ENCODE measurements at places on chromosomes 16 and 17. TPM values are rescaled to one million over a fixed set of nuclear protein-coding genes. Genes with fewer than 3 reads are reported as not detected.

ZPBP2 gene
- total RNA-seq, result not detected

ABCA9 gene
- total RNA-seq, result 3.3 TPM

RPS2 gene
- 1,669 TPM for total RNA-seq

SMIM36 gene
- total RNA-seq, result not detected

WFIKKN1 gene
- total RNA-seq, result 0.17 TPM

TPSD1 gene
- total RNA-seq, result not detected

BCO1 gene
- not detected for total RNA-seq

DVL2 gene
- total RNA-seq, result 32.8 TPM

SLC5A11 gene
- total RNA-seq, result 0.17 TPM

MYADML2 gene
- total RNA-seq, result not detected

GRB7 gene
- total RNA-seq, result 0.28 TPM

CHCT1 gene
- total RNA-seq, result not detected

C17orf113 gene
- total RNA-seq, result 0.17 TPM

- no peak for DNase-seq
Measured at GRCh38 chr16:27974896-27975540, 88.5 kb downstream of the GSG1L start.

DNA sequence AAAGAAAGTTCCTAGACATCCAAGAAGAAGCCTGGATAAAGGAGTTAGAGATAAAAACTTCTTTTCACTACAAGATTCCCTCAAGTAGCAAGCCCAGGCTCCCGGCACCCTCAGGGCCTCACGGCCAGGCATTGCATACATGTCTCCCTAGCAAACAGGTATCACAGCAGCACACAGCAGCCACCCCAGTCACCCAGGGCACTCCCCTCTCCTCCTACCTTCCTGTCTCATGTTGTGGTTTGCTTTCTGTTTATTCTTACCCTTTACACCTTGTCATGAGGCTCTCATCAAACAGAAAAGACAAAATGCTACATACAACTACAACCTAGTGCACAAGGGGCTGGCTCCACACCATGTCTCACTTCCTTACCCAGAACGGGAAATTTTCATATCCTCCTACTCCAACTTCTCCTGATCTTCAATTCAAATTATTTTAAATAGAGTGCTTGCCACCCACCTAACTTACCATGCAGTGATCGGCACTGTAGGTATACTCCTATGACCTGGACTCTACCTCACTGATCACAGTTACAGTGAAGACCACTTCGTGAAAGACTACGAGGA is 42.7 kb downstream of the XPO6 start:
- no peak for DNase-seq

GRCh38 chr17:3827124-3827773 is 18.8 kb downstream of the NCBP3 start:
- DNase-seq, result peak; percentile 88

GRCh38 chr17:7997186-7997585 is 5.2 kb upstream of the GUCY2D start:
- DNase-seq, result peak; percentile 49

- no peak for DNase-seq
Measured at GRCh38 chr17:10803830-10804475, at the start of gene TMEM238L. Gene TMEM238L, minus strand, starts transcription at chr17:10804099. Its CDS starts 136 bp downstream, at chr17:10803963.

DNA sequence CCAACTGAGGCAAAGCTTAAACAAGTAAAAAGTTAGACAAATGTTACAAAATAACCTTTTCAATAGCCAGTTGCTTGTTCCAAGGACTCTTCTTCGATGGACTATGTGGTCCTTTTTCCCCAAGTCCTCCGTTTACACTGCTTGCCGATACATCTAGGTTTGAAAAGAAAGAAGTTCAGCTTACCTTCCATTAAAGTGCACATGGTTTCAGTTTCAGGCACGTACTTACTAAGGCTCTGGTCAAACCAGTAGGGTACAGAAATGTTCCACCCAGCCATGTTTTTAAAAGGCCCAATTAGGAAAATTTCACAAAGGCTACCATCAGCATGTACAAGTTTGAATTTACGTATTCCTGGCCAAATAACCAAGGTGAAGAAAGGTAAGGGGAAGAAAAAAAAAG is 2.1 kb downstream of the SRSF2 start:
- DNase-seq, result peak; percentile 48

DNA sequence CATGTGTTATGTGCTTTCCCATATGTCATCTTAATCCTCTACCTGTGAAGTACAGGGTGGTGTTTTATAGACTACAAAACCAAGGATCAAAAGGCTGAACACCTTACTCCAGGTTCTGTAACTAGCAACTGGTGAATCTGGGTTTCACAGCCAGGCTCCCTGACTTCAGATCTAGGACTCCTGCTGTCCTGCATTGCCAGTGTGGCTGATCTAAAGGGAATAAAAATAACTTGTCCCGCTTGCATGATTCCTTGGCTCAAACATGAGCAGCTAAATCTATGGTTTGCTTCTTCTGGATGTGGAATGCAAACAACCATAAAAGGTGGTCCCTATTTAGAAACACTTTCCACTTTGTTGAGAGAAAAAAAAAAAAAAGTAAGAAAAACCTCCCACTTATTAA is 3.7 kb upstream of the VWA3A start:
- no peak for DNase-seq

- DNase-seq, result no peak
Measured at GRCh38 chr17:45308016-45308365, 8.8 kb downstream of the MAP3K14 start.

GRCh38 chr17:51166987-51167931 is 1.0 kb downstream of the NME2 start:
- peak; percentile 69 for DNase-seq

- DNase-seq, result no peak
Measured at GRCh38 chr16:47578573-47578972, 117.4 kb downstream of the PHKB start.

GRCh38 chr16:800834-801511 is 439 bp upstream of the GNG13 start:
- no peak for DNase-seq

DNA sequence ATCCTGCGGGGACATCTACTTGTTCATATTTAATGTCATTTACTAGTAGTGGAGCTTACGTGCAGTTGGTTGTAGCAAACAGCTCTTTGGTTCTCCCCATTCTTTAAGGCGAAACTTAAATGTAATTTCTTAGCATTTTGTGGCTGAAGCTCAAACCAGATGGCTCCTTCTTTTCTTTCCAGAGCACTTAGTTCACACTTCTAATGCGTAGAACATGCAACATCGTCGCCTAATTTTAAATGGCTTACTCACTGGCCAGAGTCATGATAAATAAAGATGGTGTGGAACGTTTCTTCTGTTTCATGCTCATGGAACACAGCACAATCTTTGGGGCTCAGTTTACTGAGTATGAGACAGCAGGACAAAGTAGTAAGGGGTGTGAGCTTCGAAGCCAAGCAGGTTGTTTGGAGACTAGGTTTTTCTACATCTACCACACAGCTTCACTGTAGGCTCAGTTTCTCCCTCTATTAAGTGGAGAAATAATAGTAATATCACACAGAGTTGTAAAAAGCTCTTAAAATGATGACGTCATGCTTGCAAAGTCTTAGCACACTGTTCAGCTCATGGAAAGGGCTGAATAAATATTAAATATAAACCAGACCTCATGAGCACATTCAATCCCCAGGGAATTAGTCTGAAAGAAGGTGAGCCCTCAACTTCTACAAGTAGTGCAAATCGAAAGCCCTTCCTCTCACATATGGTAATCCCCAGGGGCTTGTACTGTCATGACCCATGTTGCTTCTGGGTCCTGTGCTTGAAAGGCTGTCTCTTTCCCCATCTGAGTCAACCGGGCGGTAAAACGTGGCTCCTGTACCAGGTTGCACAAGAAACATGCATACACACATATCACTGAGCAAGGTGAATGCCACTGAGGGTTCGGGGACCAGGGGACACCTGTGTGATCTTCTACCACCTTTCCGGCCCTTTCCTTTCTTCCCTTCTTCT is 384.3 kb downstream of the CDH13 start:
- no peak for DNase-seq

DNA sequence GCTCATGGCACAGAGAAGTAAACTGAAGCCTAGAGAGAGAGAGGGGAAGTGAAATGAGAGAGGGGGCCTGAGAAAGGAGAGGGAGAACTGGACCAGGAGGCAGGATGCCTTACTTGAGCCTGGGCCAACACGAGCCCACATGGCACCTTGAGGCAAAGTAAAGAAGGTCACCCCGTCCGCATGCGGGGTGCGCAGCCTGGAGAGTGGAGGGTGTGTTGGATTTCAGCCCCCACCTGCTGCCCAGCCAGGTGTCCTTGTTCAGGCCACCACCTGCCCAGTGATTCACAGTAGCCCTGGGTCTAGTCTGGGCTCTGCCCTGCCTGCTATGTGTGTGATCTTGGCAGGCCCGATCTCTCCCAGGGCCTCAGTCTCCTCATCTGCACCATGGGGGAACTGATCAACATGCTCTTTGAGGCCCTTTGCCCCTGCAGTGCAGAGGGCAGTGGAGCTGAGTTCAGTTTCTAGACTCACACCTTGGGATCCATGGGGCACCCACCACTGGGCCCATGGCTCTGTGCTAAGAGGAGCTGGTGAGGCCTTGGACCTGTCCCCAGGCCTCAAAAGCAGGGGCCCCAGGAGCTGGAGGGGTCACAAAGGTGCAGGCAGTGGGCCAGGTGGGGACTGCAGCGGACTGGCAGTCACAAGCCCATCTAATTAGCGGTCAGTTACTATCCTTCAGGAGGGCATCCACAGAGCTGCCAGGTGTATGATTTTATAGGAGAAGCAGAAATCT is 9.8 kb upstream of the DRC7 start:
- no peak for DNase-seq

DNA sequence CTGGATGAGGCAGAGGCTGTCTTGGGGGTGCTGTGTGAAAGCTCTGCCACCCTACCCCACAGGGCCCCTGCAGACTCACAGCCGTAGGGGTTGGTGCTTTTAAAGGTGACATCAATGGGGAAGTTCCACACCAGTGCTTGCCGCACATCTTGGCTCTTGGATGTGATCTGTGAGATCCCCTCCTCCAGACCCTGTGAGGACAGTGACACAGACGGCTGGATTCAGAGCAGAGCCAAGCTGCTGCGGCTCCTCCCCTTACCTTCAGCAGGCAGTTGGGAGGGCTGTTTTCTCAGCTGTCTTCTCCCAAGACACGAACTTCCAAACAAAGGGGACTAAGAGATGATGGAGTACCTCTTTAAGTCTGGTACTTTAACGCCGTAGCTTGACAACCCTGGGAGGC is 4.8 kb downstream of the B9D1 start:
- no peak for DNase-seq

- DNase-seq, result no peak
Measured at GRCh38 chr16:5905935-5906334, 808.3 kb upstream of the EEF2KMT start.

DNA sequence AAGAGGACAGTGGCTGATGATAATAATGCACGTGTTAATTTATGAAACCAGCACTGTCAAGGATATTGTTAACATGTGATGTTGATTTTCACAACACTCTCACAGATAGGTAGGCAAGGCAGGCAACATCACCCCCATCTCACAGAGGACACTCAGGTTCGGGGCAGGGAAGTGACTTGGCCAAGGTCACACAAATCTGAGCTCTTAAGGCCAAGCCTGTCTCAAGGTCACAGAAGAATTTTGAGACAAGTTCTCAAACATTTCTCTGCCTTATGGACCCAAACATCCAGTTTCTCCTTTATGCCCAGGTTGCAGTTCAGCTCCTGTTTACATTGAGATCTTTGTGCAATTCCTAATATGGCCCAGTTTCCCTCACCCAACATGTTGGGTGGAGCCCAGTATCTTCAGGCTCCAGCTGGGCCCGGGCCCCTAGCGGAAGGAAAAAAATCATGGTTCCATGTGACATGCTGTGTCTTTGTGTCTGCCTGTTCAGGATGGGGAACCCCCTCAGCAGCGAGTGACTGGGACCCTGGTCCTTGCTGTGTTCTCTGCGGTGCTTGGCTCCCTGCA is 1.3 kb downstream of the SLC2A4 start:
- no peak for DNase-seq

DNA sequence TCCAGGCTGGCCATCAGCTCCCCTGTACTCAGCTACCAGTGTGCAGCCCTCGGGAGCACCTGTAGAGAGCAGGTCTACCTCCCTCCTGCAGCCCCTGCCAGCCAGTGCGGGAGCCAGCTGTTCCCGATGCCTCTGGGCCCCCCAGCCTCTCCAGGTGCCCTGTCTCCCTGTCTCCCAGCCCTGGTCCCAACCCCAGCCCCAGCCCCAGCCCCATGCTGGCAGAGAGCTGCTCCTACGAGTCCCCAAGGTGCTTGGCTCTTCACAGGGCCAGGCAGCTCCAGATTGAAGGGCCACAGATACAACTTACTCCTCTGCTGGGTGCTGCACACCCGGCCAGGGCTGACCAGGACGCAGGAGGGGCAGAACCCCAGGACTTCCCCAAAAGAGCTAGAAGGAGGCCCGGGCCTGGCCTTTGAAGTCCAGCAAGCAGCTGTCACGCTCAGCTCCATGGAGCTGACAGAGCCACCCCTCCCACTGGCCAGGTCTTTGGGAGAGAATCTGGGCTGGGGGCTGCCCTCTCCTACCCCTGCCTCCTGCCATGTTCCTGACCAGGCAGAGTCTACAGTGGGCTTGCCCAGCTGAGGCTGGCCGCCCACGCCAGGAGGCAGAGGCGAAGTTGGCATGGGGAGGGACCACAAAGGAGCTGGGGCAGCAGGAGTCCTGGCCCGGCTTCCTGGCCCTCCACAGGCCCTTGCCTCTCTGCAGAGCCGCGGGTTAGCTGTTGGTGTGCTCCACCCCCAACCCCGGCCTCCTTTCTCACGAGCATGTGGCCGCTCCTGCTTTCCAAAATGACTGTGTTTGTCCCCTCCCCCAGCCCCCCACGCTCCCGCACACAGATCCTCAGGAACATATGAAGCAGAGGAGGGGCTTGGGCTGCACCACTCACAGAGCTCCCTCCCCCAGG is 9.5 kb upstream of the ADAM11 start:
- no peak for DNase-seq

DNA sequence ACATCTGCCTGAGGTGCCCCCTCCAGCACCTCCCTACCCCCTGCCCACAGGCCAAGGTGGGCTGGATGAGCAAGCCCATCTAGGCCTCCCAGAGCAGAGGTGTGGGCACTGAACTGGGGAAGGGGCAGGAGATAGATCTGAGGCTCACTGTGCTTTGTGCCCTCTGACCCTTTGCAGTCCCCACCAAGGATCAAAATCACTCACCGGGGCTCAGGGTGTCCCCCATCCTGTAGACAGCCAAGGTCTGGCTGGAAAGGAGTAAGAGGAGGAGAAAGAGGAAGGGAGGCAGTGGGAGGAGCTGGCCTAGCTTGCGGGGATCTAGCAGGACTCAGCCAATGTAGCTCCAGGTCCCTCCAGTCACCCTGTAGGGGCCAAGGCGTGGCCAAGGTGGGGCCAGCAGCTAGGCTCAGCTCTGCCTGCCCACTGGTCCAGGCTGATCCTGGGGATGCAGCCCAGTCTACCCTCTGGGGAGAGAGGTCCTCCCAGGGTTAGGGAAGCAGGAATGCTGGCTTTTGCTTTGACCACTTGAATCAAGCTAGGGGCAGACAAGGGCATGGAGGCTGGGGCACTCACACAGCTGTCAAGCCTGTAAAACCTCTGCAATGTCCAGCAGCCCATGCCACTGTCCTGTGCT is 1.8 kb downstream of the SLC12A4 start:
- no peak for DNase-seq

GRCh38 chr16:81597079-81597658 is 152.6 kb downstream of the CMIP start:
- DNase-seq, result no peak

All from dermis blood vessel endothelial cell (primary cell).